NAMALWA (cell line): ENCODE measurements at places on chromosomes 7 and 10.

GRCh38 chr7:196283-196682 lies 3.9 kb downstream of the FAM20C start:
- no peak for DNase-seq

DNA sequence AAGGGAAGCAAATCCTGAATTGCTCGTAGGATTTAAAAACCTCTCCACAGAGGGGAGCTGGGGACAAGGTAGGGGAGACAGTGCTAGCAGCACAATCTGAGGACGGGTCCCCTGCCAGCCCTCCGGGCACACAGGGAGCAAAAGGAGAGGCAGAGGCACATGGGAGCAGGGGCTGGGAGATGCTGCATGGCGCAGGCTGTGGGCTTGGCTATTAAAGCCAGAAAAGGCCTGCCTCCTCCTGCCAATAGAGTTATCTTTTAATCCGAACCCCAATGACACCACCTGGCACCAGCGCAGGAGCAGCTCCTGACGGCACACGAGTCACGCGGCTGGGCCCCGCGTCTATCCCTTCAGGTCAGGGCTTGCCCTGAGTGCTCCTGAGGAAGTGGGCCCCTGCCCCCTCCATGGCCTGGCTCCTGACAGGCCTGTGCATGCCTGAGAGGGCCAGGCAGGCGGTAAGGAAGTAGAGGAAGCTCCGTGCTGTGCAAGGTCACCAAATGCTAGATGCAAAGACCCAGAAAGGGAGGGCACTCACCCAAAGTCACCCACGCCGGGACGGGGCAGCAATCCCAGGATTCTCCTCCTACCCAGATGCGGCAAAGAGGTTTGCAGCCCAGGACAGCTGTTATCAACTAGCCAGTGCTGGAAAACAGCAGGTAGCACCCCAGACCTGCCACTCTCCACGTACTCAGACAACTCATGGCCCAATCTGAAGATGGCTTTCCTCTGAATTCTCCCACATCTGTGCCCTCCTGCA lies 28.1 kb downstream of the DLG5 start:
- no peak for DNase-seq

- DNase-seq, result no peak
These were observed 95.7 kb downstream of the DGKB start for GRCh38 chr7:14806891-14807290.

DNA sequence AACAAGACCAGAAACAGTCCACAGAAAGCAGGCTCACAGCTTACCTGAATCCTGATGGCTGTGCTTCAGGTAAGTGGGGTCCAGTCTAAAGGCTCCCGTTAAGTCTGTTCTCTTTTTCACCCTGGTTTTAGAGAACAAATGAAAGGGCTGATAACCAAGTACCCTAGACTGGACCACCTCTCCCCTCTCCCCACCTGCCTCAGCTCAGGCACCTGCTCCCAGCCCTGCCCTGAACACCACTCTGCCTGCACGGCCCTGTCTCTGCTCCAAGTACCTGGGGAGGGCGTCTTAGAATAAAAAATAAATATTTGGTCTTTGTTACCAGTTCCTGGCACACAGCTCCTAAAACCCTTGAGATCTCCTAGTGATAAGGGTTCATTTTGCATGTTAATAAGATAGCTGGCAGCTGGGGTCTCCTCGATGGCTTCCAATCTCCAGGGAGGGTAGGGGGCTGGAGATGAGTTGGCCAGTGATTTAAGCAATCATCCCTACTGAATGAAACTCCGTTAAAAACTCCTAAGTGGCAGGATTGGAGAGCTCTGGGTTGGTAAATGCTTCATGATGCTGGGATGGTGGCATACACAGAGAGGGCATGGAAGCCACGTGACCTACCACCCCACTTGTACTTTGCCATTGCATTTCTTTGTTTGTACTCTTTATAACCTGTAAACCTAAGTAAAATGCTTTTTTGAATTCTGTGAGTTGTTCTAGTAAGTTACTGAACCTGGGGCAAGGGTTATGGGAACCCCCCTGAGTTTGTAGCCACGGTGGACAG lies 29.8 kb upstream of the FIGNL1 start:
- DNase-seq, result no peak

DNA sequence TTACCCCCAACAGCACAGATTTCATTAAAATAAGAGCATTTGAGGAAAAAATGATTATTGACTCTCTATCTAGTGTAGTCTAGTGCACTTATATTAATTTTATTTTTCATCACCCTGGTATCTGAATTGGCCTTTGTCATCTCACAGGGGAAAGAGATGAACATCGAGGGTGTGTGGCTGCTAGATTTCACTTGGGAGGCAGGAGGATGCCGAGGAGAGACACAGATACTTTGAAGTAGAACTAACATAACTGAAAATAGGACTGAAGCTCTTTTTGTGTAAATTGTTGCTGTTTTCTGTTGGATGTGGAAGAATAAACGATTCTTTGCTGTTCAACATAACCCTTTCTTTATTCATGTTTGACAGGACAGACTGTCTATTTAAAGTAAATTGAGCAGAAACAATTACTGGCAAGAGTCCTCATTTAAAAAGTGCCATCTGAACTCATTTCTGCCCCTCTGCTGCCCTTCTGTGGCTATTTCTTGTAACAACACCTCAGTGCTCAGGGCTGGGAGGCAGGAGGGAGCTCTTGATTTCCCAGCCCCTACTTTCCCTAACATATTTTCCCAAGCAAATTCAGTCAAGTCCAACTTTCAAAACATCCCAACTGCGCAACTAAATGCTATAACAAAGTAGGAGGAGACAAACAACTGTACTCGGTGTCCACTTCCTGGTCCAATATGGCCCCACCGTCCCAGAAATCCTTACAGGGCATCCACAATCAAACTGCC lies 15.6 kb downstream of the LYZL1 start:
- DNase-seq, result peak; percentile 64

DNA sequence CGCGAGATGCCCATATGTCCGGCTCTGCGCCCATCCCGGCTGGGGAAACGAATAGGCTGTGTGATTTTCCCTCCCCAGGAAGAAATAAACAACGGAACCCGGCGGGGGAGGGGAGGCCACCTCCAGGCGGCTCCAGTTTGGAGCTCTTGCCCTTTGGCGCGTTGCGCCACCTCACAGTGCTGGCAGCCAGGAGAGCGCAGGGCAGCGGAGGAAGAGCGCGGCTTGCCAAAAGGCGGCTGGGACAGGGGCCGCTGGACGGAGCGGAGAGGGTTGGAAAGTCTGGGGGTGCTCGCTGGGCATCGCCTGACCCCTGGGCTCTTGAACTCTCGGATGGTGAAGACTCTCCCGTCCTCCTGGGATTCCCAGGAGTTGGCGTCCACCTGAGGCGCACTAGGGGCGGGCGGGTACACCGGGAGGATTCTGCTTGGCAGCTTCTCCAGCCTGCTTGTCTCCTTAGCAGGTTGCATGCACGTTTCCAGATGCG lies 5.3 kb upstream of the NEUROG3 start:
- no peak for DNase-seq

GRCh38 chr7:108385834-108386422 lies 70.3 kb downstream of the NRCAM start:
- DNase-seq, result no peak

GRCh38 chr10:12332572-12333379 lies 16.6 kb upstream of the CAMK1D start:
- DNase-seq, result no peak

GRCh38 chr10:100020142-100020885 lies 10.6 kb upstream of the DNMBP start:
- peak; percentile 95 for DNase-seq

DNA sequence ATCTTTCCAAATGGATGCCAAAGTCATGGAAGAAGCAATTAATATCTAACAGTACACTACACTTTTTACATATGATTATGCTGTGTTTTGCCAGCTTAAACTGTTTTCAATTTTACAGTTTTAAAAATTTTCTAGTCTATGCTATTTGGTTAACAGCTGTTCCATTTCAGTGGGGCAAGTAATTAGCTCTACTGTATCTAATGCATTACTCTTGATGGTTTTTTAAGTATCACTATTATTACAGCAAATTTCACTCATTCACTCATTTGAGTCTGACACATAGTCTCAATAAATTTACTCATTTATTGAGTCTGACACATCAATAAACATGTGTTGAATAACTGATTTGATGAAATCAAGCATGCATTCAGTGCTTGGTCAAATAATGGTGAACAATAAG lies 155.8 kb downstream of the RNF133 start:
- DNase-seq, result no peak

GRCh38 chr10:57891201-57892006 lies 376.3 kb downstream of the IPMK start:
- DNase-seq, result no peak

DNA sequence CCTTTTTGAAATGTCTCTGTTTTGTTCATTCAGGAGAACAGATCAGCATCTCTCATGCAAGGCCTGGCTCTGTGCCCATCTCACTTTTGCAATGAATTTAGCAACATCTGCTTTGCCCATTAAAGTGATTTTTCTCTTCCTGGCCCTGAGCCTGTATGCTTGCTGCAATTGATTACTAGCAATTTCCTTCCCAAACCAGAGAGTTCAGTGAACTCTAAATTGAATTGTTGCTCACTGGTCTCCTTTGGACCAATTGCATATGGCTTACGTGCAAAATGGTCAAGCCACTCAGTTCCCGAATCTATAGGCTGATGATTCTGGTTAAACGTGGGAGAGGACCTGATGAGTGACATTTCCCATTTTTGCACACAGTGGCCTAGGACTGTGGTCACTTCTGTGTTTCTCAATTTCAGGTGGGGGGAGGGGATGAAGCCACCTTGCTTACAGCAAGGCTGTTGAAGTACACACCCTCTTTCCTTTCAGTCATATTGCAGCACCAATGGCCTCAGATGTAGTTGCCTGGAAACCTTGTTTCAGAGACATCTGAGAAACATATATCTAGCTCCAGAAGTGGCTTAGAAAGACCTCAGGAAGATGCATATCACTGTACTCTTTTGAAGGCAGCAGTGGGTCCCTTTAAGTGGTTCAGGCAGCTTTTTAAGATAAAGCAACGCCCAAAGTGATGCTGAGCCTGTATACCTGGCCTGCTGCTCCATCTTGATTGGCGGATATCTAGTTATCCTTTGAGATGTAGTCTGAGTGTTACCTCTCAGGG lies 201.4 kb downstream of the PTEN start:
- DNase-seq, result no peak

GRCh38 chr10:50740293-50740648 lies 535 bp downstream of the ASAH2B start:
- no peak for DNase-seq

DNA sequence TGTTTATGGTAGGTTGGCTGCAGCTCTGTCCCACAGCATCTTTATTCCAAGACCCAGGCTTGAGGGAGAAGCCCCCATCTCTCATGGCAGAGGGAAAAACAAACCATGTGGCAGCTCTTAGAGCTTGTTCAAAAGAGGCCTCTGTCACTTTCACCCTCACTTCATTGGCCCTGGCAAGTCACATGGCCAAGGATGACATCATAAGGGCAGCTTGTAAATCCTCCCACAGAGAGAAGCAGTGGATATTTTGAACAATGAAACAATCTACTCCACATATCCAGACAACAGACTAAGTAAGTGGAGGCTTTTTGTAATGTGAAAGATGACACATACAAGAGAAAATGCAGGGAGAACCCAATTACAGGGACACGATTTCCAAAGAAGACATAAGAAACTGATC lies 108.1 kb downstream of the GRID1 start:
- DNase-seq, result peak; percentile 24

GRCh38 chr7:2637505-2638223 lies 5.9 kb downstream of the TTYH3 start:
- peak; percentile 90 for DNase-seq

- DNase-seq, result no peak
These were observed 169.5 kb downstream of the CPED1 start for GRCh38 chr7:121157885-121158590.

GRCh38 chr7:47500103-47500563 lies 81.8 kb downstream of the TNS3 start:
- no peak for DNase-seq

DNA sequence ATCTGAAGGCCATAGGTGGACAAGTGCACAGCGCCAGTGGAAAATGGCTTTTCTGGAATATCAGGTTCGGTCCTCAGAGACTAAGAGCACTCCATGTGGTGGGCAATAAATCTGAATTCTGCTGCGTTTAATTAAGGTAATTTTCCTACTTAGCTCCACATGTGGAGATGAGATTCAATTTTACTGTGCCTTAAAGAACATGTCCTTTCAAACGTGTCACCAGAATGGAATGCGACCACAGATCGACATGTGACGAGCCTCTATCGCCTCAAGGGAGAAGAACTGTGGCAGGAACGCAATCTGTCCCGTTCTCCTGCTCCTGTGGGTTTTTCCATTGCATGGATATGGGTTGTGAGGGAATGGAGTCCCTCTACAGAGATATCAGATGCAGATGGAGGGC lies 205.3 kb upstream of the ZNF32 start:
- DNase-seq, result no peak

DNA sequence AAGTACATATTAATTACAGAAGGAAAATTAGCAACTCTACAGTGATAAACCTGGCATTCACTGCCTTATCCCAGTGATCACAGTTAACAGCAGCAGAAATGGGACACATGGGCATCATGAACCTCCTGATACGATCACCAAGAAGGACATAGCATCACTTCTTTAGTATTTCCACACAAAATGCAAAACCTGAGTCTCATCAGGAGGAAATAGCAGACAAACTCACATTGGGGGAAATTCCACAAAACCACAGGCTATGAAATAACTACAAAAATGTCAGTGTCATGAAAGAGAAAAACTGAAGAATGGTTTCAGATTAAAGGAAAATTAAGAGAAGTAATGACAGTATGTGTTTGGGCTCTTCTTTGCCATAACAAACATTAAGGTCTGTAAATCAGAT lies 12.0 kb upstream of the PURB start:
- DNase-seq, result no peak

- DNase-seq, result no peak
These were observed 5.2 kb upstream of the YAE1 start for GRCh38 chr7:39560997-39561396.

- peak; percentile 75 for DNase-seq
These were observed 151.5 kb downstream of the ANK3 start for GRCh38 chr10:60237977-60238758.

GRCh38 chr7:153432063-153432462 lies 620.1 kb upstream of the DPP6 start:
- DNase-seq, result no peak

GRCh38 chr10:132475086-132475485 lies 62.5 kb upstream of the INPP5A start:
- DNase-seq, result no peak

GRCh38 chr7:17595546-17595945 lies 297.1 kb downstream of the AHR start:
- no peak for DNase-seq

DNA sequence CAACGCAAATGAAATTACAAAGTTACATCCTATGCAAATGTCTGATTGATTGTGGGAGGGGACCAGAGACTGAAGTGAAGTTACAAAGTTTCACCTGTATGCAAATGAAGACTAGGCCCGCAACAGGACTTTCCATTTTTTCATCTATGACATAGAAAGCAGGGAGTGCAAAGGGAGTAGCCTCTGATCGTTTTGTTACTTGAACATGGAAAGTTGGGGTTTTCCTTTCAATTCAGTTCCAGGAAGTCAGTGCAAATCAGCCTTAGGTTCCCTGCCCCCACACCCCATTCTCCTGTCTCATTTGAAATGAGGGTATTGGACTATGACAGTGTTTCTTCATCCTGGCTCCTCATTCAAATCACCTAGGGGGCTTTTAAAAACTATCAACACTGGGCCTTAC lies 96.9 kb upstream of the HABP2 start:
- no peak for DNase-seq

GRCh38 chr10:436013-436697 lies 253.3 kb downstream of the DIP2C start:
- DNase-seq, result no peak
